HAP-1 (cell line): ENCODE measurements at places on chromosomes 5 and 9.

DNA sequence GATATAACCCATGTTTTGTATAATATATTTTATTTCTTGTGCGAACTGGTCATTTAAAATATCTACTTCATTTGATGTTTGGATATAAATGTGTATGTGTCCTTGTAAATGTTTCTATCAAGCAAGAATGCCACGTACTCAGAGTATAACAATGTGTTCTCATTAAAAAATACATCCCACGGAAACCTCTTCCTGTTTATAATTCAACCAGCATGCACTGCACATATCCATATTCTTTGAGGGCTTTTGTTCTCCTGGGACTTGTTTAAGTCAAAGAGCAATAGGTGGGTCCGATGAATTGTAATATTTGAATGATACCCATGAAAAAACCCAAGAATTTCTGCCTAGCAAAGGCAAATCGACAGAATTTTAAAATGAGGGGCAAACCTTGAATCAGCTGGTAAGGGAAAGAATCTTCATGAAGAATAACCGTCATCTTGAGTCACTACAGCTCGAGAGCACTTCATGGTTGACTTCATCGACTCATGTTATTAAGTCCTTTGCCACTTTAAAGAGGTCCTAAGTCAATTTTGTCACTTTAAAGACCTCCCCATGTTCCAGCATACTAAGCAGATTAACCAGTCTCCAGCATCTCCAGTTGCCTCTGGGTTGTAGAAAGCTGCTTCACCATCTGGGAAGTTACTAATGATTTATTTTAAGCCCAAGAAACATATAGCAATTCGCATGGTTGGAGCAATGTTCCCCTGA is 80.6 kb downstream of the NPR3 start:
- DNase-seq, result no peak

DNA sequence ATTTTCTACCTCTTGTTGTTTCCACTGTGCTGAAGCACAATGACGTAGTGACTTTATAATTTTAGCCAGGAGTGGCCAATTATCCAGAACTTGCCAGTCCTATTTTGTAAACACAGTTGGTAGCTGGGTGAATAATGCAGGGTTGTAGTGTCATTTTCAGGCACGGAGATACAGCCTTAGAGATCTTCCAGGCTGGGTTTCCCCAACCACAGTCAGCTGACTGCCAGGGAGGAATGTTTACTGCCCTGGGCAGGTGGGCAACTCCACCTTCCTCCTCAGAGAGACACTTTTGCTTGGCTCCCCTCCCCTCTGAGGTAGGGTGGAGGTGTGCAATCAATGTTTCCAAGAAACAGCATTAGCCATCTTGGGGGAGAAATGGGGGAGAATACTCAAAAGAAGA is 228.1 kb upstream of the NR4A3 start:
- no peak for DNase-seq

DNA sequence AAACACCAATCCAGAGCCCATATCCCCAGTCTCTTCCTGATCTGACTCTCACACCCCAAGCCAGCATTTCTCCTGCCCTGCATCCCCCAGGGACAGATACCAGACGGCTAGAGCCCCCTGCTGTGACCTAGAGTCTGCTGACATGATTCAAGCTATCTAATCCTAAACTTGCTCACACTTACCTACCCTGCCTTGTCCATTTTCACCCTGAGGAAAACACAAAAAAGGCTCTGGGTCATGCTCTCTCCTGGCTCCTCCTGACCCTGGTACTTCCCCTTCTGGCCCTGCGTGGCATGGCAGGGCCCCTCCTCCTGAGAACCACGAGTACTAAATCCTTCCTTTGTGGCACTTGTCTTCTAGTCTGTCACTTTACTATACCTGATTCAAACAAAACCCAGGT is 2.8 kb upstream of the ARRDC1 start:
- DNase-seq, result no peak

DNA sequence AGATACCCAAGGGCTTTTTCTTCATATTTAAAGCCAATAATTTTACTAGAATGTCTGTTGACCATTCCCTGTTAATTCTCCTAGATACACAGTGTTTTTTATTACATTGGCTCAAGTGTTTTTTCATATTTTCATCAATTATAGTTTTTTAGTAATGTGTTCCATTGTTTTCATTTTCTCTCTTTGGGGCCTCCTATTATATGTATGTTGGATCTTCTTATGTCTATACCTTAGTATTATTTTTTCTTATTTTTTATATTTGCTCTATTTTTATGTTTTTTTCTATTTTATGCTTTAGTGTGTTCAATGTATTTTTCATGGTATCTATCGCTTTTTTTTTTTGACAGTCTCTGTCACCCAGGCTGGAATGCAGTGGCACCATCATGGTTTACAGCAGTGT is 7.5 kb downstream of the KIAA1958 start:
- DNase-seq, result no peak

- DNase-seq, result no peak
These were observed 29.8 kb downstream of the PIK3R1 start for GRCh38 chr5:68245319-68245718.

- DNase-seq, result no peak
These were observed 4.7 kb downstream of the HDHD3 start for GRCh38 chr9:113372059-113372458.

GRCh38 chr5:164934039-164934438 is 1428.6 kb downstream of the MAT2B start:
- no peak for DNase-seq

DNA sequence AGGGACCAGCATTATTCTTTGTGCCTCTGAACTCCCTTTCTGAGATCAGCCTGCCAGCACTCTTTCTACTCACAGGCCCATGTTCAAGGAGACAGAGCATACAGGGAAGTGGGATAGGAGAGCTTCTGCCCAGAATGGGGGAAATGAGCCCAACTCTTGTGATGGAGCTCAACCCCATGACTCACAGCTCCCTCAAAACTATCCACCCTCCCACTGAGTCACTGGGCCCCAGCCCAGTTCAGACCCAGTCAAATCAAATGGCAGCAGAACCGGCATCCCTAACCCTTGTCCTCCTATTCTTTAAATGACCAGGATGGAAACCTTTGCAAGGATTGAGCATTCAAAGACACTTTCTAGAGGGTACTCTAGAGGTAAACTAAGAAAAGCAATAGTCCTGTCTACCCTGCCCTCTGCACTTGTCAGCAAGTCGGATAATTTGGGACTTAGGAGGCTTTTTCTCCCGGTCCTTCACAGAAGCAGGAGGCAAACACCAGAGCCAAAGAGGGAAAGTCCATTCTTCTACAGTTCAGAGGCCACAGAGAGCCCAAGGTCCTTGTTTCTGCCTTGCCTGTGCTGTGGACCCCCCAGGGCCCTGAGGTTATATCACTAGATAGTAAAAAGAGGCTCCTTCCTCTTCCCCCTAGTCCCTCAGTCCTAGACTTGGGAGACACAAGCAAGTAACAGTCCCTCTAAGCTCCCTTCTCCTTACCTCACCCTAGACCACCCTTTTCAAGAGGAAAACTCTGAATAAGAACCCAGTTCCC is 3.2 kb downstream of the ATOSB start:
- no peak for DNase-seq

DNA sequence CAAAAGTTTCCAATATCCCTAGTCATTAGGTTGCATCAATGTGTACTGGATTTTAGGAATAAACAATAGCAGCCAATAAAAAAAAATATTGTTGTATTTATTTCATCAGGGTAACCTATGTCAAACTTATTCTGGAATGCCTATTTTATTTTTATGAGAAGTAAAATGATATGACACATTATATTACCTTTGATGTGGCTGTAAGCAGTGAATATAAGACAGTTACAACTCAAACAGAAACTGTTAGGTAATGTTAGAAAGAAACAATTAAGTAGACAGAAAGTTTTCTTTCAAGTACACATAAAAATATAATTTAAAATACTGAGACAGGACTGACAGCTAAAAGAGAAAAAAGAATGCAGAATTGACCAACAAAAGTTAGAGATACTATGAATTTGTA is 65.5 kb downstream of the GNG10 start:
- no peak for DNase-seq

DNA sequence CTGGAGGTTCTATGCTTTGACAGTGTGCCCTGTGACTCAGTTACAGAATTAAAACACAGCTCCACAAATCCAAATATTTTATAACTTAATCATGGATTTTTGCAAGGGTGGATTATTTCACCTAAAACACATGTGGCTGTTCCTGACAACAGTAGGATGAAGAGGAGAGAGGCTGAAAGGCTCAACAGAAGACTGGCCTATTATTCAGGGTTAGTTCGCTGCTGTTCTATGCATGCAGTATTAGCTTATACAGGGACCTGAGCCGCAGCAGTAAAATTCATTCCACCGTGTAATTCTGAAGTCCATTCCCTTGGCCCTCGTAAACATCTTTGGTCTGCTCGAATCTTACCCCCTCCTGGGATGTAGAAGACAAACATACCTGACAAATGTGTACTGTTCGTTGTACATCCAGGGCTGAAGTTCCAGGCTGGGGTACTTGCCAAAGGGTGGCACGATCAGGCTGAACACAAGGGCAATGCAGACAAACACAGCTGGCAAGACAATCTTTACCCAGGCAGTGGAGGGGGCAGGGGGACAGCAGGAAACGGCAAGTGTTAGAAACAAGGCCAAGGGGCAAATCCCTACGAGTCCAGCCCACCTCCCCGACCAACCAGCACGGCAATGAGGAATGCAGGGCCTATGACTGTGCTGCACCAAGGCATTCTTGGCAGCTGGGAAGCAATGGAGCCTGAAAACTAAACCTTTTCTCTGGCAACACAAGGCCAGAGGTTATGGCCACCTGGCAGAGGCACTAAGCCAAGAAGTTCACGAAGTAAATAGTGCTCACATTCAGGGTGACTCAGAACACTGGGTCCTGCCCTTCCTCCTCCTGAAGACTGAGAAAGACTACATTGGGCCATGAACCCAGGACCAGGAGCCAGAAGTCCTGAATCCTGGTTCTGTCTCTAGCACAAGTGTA is 46.8 kb downstream of the NIPSNAP3B start:
- no peak for DNase-seq

GRCh38 chr5:55030220-55030619 is 6.2 kb downstream of the GZMK start:
- no peak for DNase-seq

DNA sequence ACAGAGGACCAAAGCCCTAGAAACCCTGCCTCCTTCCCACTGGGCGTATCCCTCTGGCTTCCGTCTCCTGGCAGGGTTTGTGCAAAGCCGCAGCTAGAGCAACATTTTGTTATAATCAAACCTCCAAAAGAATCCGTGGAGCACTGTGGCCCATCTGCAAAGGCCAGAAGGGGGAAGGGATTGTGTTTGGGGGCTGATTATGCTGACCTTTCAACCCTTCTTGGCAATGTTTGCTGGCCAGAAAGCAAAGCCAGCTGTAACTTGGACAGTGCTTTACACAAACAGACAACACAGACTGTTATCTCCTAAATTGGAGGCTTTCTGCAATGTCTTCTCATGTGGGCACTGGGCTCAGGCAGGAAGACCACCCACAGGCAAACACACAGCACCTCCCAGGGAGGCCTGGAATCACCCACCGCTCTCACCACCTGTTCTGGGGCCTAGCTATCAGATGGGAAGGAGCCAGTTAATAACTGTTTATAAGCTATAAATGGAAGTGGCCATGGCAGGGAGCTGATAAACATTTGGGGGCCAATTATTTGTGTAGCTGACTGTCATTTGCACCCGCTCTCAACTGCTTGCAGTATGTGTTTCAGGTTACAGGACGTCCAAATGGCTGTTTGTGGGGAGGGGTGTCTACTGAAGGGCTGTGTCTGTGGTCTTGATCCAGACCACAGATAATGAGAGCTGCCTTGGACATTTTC is 121.6 kb upstream of the ERCC6L2 start:
- no peak for DNase-seq

DNA sequence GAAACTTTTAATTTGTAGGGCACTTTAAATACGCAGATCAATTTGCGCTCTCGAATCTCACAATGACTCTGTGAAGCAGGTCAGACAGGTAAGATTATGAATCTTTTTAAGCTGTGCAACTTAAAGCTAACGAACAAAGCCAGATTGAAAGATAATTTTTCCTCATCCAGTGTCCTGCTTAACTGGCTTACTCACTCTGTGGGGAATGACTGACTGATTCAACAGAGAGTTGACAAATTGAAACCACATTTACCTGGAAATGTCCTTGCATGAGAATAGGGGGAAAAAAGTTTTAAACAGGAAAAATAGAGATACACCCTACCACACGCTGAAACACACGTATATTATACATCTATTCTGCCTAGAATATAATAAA is 187.9 kb downstream of the MAN2A1 start:
- no peak for DNase-seq

DNA sequence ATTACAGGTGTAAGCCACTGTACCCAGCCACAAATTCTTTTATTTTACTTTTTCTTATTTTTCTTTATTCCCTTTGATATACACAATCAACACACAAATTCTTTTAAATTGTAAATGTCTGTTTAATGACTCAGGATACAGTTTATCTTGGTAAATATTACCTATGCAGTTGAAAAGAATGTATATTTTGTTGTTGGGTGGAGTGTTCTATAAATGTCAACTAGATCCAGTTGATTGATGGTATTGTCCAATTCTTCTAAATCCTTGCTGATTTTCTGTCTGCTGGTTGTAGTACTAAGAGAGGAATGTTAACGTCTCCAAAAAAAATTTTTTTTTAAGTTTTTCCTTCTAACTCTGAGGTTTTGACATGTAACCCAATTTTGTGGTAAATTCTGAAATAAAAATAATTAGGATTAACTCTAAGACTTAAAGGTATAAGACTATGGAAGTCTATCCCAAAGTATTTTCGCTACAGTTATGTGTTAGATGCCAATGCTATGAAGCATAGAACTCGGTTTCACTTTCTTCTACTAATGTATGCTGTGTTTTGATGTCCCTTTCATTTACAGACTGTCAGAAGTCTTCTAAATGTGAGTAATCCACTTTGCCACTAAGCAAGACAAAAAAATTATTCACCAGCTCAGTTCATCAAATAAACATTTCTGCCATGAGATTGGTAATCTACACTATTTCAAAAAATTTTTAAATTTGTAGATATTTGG is 720.2 kb upstream of the C9orf72 start:
- no peak for DNase-seq

DNA sequence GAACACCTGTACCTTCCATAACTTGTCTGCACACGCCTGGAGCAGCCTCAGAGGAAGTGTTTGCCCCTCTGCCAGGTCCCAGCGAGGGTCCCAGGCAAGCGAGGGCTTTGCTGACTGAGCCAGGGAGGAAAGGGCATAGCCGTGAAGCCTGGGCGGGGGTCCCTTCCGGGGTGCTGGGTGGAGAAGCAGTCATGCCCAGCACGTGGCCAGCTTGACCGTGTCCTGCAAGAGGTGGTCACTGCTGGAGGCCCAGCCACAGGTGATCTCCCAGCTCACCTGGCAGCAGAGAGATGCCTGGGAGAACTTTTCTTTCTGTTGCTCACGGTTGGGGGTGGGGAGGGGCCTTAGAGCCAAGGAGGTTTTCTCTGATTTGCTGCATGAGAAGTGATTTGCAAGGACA is 195.3 kb downstream of the CACNA1B start:
- no peak for DNase-seq
